ENCODE measurements at places on chromosomes 2 and 18.

- no peak for DNase-seq
Measured at GRCh38 chr2:234326694-234327093, 170.2 kb downstream of the ARL4C start.

- no peak for DNase-seq
Measured at GRCh38 chr2:10559634-10560224, 111.6 kb upstream of the ODC1 start.

- DNase-seq = no peak
Measured at GRCh38 chr2:179263446-179264367, 925 bp downstream of the SESTD1 start.

- DNase-seq = no peak
Measured at GRCh38 chr2:6526093-6526824, 339.4 kb downstream of the CMPK2 start.

DNA sequence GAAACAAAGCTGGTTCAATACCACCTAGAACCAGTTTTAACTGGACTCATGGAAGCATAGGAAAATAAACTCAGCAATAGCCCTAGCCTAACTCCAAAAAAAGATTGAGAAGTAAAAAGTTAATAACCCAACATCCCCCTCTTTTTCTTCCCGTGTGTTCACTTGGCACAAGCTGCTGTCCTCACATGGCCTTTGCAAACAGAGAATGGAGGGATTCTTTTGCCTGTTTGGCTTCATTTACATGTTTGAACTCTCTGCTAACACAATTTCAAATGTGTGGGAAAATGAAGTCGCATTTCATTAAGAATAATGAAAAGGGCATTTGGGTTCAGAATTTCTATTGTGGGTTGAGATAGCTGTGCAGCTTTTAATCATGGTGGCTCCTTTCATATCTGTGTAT is 589.2 kb upstream of the LRRTM1 start:
- no peak for DNase-seq

- DNase-seq = no peak
Measured at GRCh38 chr2:15521641-15522181, 39.4 kb downstream of the NBAS start.

All from cerebellar nuclear complex (tissue), 1 donor.